Fibroblast of skin of right biceps (primary cell): ENCODE measurements at places on chromosomes 3 and 15.
A peak's percentile ranks its signal among the peaks of the same experiment; 100 is the strongest.

- no peak for DNase-seq
These were observed 1.1 kb upstream of the WDR5B start for GRCh38 chr3:122416966-122417365.

- no peak for DNase-seq
These were observed 109.5 kb downstream of the PEX5L start for GRCh38 chr3:179927191-179927590.

GRCh38 chr3:50588759-50589433 is 19.6 kb downstream of the HEMK1 start:
- peak; percentile 33 for DNase-seq

- DNase-seq: peak; percentile 36
These were observed 59.2 kb downstream of the LYZL4 start for GRCh38 chr3:42351207-42351606.

GRCh38 chr3:198062068-198062465 is 102.0 kb downstream of the LMLN start:
- DNase-seq: no peak

- no peak for DNase-seq
These were observed 40.2 kb downstream of the TMEM212 start for GRCh38 chr3:171883257-171883892.

- peak; percentile 35 for DNase-seq
These were observed 7.4 kb downstream of the FAM3D start for GRCh38 chr3:58659051-58659675.

DNA sequence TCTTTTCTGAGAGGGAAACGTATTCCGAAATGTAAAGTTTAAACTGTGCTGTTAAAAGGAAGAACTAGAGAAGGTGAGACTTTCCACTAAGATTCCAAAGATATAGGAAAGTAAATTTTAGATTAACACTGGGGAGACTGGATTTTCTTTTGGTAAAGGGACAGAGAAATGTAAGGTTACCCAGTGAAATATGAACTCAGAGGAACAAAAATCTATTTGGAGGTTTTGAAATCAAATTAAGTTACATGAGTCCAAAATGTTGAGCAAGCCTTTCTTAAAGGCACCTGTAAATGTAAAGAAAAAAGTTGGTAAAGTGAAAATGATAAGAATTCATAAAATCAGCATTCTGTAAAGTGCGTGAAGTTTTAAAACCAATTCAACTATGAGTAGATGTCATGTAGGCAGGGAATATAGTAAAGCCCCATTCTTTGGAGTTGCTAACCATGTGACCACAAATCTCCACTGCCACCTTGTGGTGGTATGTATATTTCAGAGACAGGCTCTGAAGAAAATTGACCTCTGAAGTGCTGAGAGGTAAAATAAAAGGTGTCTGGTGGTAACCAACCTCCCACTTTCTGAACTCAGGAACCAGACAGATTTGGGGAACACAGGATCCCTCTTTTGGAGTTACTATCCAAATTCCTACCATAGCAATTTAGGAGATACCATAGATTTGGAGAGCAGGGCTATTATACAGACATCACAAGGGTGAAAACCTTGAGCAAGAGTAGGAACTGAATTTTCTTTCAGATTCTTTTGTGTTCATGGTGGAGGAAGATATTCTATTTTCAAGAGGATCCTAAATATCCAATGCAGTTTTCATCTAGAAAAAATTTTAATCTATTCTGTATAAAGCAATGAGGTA is 215.3 kb downstream of the ROBO2 start:
- DNase-seq: peak; percentile 49

DNA sequence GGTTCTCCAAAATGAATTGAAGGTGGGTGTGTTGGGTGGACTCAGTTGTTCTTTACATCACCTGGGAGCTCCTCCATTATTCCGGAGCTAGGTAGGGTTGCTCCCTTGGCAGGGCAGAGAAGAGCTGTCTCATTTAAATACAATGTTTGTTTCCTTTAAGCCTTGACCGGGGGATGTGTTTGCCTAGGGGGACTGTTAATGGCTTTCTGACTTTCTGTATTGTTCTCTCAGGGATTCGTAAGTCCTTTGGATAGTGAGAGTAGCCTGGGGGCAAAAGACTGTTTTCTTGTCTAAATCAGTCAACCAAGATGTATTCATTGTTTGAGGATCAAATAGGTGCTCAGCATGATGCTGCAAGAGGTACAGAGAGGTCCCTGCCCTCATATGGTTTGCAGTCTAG is 71.1 kb downstream of the CDAN1 start:
- DNase-seq: no peak

GRCh38 chr3:134749802-134750553 is 45.1 kb upstream of the EPHB1 start:
- no peak for DNase-seq

DNA sequence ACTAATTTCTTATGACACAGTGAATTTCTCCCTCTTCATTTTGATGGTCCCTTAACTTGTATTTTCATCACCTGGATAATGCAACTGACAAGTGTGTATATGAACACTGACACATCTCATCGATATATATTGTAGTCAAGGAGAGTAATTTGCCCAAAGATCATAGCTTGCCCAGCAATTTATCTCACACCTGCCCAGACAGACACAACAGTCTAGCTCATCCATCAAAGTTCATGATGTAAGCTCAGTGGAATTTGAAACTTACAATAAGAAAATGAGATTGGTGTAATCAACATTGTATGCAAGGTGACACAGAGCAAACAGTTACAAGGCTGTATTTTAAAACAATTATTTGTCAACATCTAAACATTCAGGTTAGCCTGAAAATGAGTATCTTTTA is 805.8 kb downstream of the NAALADL2 start:
- DNase-seq: no peak

- DNase-seq: peak; percentile 54
These were observed 307.1 kb upstream of the DPH6 start for GRCh38 chr15:35852818-35853624.

DNA sequence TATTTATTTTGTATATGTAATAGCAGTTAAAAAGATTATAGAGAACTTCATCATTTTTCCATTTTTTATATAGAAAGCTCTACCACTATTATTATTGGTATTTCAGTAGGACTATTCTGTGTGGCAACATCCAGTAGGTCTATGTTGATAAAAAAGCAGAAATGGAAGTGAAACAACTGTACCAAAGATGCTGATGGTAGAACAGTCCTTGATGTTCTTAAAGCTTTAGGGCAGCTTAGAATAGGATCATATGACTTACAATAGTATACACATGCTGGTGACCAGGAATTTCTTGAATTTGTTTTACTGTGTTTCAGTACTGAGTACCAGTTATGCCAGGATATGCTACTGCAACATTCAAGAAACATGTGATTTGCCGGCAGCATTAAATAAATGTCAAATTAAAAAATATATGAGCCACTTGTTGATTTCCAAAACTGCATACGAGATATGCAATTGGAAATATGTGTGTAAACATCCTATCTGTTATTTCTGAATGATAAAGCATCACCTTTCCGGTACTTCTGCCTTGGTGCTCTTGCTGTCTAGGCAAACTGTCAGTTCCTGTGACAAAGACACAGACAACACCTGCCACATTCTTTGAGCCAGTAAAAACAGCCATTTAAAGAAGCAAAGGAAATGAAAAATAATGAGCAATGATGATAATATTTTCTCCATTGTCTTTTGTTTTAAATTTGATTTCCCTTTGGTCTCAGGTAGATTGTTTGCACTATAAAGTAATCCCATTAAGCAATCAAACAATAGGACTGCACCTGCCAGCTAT is 649.2 kb downstream of the ZPLD1 start:
- no peak for DNase-seq

- no peak for DNase-seq
These were observed 41.5 kb downstream of the LYZL4 start for GRCh38 chr3:42368861-42369260.

DNA sequence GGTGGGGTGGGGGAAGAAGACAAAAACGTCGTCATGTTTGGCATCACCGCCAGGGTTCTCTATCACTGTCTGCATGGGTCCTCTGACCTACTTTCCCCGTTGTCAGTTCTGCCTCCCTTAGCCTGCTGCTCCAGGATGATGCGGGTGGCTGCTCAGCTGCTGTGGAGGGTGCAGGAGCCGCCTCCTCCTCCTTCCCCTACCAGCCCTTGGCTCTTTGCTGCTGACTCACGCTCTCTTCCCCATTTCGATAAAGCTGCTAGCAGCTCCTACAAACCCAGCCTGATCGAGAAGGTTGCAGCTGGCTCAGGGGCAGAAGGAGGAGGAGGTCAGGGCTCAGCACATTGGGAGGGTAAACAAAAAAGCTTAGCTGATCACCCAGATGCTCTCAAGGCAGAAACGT is 49.5 kb upstream of the SEC13 start:
- DNase-seq: peak; percentile 50

DNA sequence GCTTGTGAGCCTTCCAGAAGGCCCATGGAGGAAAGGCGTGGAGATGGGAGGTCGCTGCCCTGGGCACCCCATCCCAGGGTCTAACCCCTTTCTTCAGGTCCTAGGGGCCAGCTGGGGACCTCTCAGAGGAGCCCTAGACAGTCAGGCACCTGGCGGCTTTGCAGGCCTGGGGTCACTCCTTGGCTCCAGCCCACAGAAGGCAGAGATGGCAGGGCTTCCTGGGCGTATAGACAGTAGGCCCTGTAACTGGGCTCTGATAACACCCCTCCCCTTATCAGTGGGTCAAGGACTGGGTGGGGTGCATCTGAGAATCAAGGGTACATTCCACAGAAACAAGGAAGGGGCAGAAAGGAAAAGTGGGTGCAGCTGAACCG is 16.7 kb downstream of the ZDHHC19 start:
- no peak for DNase-seq

DNA sequence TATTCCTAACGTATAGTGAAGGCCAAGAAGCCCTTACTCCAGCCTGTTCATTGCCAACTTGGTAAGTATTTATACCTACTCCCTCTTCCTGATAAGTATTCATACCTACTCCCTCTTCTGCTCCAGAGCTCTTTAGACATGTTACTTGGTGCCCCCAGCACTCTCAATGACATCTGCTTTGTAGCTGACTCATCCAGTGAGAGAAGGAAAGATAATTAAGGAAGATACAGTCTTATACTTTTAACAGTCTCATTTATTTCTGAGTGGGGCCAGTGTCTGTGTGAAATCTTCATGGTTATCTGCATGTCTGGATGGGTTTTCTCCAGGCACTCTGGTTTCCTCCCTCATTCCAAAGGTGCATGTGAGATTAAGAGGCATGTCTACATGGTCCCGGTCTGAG is 698.7 kb downstream of the FHIT start:
- DNase-seq: peak; percentile 53

GRCh38 chr3:5423076-5423475 is 235.6 kb downstream of the EDEM1 start:
- no peak for DNase-seq

DNA sequence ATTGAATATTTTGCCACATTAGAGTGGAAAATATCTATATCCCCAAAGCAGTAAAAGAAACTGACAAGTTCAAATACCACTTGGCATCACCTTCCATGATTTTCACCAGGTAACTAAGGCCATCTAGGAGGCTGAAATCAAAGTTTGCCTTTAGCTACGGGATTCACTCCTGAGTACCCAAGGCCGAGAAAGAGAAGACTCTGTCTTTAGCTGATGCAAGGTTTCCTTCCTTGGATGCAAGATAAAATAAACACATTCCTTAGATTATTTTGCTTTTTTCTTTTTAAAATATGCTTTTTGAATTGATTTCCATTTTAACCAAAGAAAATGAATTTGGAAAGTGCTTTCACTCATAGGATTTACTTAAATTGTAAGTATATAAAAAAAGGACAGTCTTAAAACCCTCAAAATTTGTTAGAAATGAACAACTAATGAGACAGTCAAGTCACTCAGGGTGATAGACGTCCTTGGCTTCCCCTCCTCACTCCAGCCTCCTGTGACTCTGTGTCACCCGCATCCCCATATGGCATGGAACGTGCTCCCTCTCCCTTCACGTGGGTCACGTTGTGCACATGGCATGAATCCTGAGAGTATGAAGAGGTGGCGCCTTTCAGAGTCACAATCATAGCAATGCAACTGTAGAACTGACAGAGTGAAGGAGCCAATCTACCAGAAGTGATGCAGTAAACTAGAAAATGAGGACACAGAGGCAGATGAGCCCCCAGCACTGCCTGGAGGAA is 148.4 kb downstream of the RTP4 start:
- no peak for DNase-seq

GRCh38 chr15:93028632-93029213 is 60.3 kb downstream of the RGMA start:
- peak; percentile 78 for DNase-seq

GRCh38 chr3:150589759-150590158 is 13.4 kb upstream of the SELENOT start:
- DNase-seq: no peak

- no peak for DNase-seq
These were observed 85.9 kb upstream of the PRR23E start for GRCh38 chr3:127107002-127107401.

DNA sequence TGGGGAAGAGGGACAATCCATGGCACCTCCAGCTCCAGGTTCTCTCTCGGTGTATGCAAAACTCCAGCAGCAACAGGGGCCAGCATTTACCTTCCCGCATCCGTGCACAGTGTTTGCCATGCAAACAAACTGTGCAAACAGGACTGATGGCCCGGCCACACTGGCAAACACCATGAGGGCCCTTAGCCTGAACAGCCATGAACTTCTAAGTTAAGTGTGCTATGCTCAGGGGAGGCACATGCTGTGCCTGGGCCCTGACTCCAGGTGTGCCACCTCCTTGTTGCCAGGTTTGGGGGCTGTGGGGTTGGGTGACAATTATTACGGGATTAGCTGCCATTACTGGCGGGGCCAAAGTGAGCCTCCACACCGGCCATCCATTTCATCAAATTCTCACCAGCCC is 57.5 kb downstream of the CACNA2D2 start:
- no peak for DNase-seq

DNA sequence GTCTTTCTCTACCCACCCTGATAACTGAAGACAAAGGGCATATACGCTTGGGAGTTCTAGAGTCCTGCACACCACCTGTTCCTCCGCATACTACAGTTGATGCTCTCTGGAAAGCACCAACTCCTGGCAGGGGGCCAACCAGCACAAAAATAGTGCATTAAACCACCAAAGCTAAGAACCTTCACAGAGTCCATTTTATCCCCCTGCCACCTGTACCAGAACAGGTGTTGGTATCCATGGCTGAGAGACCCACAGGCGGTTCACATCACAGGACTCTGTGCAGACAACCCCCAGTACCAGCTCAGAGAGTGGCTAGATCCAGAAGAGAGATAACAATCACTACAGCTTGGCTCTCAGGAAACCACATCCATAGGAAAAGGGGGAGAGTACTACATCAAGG is 114.4 kb upstream of the POU1F1 start:
- DNase-seq: no peak

GRCh38 chr3:8872261-8872660 is 91.0 kb downstream of the RAD18 start:
- DNase-seq: peak; percentile 57

GRCh38 chr3:179935710-179936109 is 101.0 kb downstream of the PEX5L start:
- no peak for DNase-seq

GRCh38 chr15:70741677-70742293 is 21.6 kb downstream of the UACA start:
- peak; percentile 60 for DNase-seq

- DNase-seq: peak; percentile 48
These were observed 677.4 kb downstream of the SQOR start for GRCh38 chr15:46312133-46312740.
